ENCODE measurements at places on chromosomes 11 and 22.
A peak's percentile ranks its signal among the peaks of the same experiment; 100 is the strongest.

- DNase-seq, result no peak
Observed at GRCh38 chr11:95222817-95223216, 8.2 kb downstream of the SESN3 start.

DNA sequence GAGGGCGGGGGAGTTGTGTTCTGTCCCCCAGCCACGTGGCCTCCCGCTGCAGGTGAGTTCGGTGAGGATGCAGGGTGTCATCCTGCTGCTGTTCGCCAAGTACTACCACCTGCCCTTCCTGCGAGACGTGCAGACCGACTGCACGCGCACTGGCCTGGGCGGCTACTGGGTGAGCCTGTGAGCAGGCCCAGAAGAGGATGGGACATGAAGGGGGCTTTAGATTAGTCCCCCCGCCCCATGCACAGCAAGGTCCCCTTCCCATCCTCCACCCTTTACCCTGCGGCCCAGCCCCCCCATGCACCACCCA, 4.1 kb downstream of the INPP5J start:
- DNase-seq, result no peak

DNA sequence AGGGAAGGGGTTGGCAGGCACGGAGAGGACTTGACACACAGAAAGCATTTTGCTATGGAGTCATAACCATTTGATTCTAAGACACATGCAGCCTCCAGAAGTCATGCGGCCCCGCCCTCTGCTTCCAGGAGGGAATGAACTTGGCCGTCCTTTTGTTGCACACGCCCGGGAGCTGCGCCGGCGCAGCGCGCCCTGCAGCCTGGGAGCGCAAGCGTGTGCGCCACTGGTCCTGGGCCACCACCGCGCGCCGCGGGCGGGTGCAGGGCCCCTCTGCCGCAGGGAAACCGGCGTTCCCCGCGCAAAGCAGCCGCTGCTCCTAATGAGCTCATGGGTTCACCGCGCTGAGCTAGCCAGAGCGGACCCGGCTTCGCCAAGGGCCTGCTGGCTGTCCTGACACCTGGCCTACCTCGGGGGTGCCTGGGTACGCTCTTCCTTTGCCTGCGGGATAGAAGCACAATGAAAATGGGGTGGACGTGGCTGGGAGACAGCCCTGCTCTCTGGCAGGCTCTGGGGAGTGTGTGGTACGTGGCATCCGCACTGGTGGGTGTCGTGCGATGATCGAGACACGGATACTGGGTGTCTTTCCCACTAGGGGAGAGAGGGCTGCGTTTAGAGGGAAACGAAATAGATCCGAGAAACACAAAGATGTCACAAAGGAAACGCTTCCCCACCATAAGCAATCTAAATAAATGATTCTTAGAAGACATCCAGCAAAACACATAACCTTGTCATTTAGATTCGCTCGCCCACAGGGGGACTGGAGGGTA, 669 bp downstream of the MICAL3 start:
- DNase-seq, result no peak

GRCh38 chr11:64224891-64225607, 937 bp downstream of the TRPT1 start:
- no peak for DNase-seq

DNA sequence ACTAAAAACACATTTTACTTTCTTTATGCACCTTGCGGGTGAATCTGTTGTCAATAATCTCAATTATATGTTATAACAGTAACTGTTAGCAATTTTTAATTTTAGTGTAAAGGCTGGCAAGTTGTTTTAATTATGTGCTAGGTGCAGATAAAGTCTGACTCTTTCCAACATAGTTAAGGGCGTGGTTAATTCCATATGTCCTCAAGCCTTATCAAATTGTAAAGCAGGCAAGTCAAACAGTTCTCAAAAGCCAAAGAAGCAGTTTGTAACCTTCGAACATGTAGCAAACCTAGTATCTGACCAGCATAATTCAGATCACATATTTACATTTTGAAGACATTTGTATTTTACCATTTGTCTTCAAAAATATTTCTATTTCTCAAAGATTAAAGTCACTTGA, 29.2 kb downstream of the METTL15 start:
- no peak for DNase-seq

DNA sequence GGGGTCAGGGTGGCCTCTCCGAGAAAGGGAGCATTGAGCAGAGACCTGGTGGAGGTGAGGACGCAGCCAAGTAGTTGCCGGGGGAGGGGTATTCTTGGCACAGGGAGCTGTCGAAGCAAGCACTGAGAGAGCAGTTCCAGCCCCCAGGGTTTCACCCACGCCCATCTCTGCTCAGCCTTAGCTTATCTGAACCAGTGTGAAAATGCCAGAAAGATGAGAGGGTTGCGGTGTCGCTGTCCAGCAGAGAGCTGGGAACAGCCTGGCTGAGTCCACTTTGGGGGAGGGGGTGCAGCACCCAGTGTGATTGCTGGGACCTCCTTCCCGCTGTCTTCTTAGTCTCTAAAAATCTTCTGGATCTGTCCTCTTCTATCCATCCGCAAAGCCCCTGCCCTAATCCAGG, 123.3 kb upstream of the TBCEL start:
- DNase-seq, result no peak

DNA sequence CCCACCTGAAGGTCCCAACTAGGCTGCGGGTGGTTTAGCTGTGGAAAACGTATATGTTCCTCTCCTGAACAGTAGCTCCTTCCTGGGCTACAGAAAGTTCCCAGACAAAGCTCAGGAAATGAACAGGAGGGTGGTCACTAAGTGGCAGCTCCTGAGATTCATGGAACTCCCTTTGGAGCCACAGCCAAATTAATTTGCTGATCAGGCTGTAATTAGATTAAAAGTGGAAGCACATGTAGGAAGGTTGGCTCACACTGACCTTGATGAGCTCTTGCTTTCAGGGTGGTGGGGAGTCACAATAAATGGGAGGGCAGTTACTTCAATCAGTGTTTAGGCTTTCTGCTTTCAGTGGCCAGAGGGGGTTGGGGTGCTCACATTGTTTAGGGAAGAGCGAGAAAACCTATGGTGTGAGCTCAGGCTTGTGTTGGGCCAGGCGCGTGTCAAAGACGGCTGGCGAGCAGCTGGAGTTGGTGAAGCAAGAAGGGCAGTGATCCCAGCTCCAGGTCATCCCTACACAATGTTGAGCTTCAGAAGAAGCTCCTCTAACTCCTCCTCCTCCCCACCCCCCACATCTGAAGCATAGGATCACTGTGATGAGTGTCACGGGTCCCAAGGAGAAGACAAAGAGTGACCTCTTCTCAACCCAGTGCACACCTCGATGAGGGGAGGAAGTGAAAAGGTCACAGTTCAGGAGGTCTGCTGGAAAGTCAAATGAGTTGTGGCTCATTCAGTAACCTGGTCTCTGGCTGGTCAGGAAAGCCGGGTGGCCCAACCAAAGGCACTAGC, 42.5 kb downstream of the CLPB start:
- no peak for DNase-seq

DNA sequence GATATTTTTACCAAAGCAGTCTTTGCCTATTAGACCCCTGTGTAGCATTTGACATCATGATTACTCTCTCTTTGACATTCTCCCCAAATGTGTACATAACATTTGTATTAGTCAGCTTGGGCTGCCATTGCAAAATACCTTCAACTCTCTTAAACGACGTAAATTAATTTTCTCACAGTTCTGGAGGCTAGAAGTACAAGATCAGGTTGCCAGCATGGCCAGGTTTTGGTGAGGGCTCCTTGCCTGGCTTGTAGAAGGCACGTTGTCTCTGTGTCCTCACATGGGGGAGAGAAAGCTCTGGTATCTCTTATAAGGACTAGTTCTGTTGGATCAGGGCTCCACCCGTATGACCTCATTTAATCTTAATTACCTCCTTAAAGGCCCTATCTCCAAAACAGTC, 12.3 kb upstream of the DLAT start:
- no peak for DNase-seq

DNA sequence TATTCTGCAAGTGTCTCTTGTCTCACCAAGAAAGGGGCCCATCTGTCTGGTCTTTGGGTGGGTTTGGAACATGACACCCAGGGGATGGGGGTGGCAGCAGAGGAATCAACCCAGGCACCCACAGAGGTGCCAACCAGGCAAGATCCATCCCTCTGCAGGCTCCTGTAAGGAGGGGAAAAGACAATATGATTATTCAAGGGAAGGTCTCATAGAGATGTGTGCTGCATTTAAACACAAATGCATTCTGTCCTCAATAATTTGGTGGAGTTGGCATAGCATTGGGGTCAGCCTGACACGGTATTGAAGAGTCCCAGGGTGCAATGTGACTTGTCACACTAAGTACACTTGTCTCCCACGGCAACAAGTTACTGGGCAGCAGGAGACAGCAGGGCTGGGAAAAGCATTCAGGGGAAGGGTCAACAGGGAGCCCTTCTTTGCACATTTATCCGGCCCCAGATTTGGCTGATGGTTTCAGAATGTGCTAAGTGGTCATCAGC, 33.1 kb upstream of the SPON1 start:
- DNase-seq, result no peak

- no peak for DNase-seq
Observed at GRCh38 chr22:26291940-26292666, 122.8 kb downstream of the SEZ6L start.

- no peak for DNase-seq
Observed at GRCh38 chr11:45451766-45452440, 165.8 kb upstream of the SYT13 start.

DNA sequence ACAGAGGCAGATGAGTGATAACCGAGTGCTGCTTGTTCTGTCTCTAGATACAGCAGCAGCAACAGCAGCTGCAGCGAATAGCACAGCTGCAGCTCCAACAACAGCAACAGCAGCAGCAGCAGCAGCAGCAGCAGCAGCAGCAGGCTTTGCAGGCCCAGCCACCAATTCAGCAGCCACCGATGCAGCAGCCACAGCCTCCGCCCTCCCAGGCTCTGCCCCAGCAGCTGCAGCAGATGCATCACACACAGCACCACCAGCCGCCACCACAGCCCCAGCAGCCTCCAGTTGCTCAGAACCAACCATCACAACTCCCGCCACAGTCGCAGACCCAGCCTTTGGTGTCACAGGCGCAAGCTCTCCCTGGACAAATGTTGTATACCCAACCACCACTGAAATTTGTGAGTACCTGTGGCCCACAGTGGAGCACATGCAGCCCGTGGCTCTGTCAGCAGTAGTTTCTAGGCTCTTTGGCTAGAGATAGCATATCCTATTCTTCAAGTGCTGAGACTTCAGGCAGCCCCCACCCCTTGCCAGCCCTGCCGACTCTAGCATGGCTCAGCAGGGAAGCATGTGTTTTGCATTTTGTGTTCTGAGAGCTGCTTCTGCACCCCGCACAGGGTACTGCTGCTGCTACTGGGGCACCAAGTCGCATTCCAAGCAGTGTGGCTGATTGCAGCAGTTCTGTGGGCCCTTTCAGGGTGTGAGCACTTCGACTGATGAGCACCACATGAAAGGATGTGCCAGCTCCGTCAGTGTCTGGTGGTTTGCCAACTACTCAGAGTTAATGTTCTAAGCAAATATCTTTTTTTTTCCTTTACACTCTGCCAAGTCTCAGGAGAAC, 59.2 kb downstream of the MED15 start:
- DNase-seq, result peak; percentile 82

- no peak for DNase-seq
Observed at GRCh38 chr11:26188554-26188953, 143.4 kb upstream of the ANO3 start.

- DNase-seq, result no peak
Observed at GRCh38 chr22:48268293-48268692, 1505.8 kb downstream of the TBC1D22A start.

DNA sequence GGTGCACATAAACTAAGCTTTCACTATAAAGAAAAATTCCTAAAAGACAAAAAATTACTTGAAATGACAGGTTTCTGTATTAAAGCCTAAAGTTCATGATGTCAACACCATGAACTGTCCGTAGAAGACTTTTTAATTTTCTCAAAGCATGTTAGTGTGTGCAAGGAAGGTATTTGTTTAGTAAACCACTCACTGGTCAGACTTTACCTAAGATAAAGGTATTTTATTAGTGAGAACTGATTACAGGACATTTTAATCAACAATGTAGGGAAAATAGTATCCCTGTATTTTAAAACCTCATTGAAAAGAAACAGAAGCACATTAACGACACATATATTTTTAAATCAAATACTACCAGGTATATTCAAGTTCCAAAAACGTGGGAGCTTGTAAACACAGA, 2.9 kb downstream of the PICALM start:
- DNase-seq, result no peak

GRCh38 chr11:68942751-68943271, 38.0 kb downstream of the MRGPRD start:
- no peak for DNase-seq

GRCh38 chr22:27215871-27216270, 558.5 kb downstream of the MIAT start:
- DNase-seq, result no peak

All from AG04449 (cell line).